Karpas-422 (cell line): ENCODE measurements at places on chromosomes 2 and 18.

DNA sequence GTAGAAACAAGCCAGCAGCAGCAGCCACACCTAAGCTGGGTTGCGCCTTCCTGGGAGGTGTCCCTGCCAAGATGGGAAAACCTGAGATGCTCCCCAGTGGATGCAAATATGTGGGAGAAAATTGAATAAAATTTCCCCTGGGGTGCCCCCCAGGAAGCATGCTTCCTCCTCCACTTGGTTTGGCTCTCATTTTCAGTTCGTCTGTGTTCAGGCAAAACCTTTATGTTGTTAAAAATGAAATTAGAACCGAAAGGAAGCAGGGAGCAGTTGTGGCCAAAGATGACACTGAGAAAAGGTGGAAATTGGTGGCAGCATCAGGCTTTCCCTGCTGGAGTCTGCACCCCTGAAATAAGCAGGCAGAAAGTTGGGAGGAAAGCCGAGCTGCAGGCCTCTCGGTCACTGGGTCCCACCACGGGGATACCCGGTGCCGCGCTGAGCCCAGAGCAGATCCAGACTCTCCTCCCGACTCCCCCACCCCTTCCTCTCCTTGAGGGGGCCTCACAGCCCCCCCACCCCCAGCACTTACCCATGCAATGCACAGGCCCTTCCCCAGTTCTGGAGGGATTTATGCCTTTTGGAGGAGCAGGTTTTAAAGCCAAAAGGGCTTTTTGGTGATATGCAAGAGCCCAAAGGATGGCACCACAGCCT is 267.7 kb upstream of the SPRED2 start:
- no peak for DNase-seq

DNA sequence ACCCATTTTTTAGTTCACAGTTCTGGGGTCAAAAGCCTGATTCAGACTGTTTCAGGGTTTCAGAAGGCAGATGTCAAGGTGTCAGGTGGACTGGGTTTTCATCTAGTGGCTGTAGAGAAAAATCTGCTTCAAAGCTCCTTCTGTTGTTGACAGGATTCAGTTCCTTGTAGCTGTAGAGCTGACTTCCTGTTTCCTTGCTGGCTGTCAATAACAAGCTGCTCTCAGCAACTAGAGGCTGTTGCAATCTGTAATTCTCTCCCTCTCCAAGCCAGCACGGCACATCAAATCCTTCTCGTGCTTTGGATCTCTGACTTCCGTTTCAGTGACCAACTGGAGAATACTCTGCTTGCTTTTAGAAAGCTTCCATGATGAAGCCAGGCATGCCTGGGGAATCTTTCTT is 179.4 kb downstream of the DOK6 start:
- DNase-seq, result no peak

DNA sequence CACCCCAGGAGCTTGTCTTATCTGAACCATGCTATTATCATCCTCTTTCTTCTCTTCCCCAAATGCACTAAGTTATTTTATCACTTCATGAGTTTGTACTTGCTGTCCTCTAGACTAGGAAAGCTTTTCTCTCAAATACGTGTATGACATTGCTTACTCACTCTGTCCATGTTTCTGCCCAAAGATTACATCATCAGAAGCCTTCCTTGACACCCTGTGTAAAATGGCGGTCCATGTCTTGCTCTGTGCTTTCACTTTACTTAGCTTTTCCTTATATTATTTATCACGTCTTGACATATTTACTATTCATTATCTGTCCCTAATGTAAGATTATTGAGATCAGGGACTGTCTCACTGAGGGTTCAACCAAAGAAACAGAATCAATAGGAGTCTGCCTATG is 196.1 kb upstream of the ZEB2 start:
- DNase-seq, result no peak

- no peak for DNase-seq
Observed at GRCh38 chr18:48203961-48204666, 205.1 kb downstream of the ZBTB7C start.

DNA sequence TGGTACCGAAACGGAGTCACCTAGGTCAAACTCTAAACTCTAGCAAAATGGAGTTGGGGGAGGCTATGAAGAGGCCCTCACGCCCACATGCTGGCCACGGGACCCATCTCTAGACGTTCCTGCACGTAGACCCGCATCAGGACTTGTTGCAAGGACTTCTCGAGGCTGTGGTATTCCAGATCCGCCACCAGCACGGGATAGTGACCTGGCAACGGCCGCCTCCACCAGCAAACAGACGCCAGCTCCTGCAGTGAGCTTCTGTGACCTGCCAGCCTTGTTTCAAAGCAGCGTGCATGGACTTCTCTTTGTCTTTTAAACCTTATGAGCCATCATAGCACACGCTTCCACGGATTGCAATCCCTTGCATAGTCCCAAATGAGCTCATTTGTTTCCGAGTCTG is 40.3 kb upstream of the RALBP1 start:
- DNase-seq, result no peak

GRCh38 chr2:173808718-173809117 is 156.5 kb downstream of the SP3 start:
- DNase-seq, result no peak

GRCh38 chr18:26206488-26206887 is 19.8 kb upstream of the TAF4B start:
- no peak for DNase-seq

DNA sequence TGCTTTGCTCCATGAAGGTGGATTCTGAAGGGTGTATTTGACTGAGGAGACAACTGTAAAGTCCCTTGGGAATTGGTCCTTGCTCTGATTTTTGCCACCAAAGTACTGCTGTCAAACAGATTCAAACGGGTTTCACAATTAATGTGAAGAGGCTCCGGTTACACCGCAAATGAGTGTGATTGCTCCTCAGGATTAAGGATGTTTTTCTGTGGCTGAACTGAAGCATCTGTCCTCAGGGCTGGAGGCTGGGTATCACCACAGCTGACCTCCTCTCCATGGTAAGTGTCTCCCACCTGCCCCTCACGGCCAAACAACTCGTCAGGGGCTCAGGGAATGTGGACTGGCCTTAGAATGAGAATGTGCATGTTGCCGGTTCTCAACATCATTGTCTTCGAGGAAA is 130.4 kb upstream of the NDUFV2 start:
- DNase-seq, result no peak

DNA sequence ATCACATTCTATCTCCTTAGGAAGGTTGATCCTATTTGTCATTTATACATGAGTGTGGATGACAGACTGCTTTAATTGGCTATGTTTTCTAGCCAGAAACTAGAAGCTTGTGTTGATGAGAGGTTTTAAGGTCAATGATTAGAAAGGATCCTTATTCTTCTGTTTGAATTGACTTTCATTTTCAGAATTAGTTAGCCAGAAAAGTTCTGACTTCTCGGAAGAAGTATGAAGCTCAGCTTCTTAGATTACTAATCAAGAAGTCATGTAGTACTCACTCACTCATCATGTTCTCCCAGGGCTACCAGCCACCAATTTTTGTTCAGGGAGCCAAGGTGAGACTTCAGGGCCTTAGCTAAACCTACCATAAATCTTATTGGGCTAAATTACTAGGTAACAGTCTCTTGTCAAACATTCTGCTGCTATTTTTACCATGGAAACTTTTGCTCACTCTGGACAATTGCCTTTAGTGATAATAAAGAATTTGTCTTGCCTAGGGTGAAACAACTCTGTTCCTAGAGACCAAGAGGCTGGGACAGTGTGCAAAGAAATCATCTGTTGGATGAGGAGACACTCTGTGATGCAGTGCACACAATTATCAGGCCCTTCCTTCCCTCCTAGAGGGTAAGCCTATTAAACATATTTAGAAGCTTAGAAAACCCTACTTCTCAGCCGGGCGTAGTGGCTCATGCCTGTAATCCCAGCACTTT is 111.6 kb upstream of the DNMT3A start:
- DNase-seq, result no peak

- peak; percentile 88 for DNase-seq
Observed at GRCh38 chr18:46073474-46074331, 1.6 kb upstream of the PSTPIP2 start.

DNA sequence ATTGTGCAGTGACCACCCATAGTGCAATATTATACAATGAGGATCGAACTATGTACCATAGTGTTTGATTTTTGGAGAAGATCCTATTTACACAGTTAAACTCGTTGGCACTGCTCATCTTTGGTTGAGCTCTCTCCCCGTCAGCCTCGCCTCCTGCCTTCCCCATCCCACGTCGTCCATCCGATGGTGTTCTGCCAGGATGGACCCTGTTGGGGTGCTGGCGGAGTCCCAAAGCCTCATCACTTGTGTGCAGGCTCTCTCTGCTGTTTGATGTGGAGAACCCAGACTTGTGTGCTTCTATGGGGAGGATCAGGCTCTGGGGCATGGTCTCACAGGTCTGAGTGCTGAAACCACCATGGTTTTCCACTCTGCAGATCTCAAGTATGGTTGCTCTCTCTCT is 85.4 kb downstream of the ITGB1BP1 start:
- no peak for DNase-seq

- DNase-seq, result no peak
Observed at GRCh38 chr18:56487801-56488200, 150.6 kb downstream of the TXNL1 start.

GRCh38 chr2:229220254-229220653 is 50.8 kb downstream of the PID1 start:
- no peak for DNase-seq

DNA sequence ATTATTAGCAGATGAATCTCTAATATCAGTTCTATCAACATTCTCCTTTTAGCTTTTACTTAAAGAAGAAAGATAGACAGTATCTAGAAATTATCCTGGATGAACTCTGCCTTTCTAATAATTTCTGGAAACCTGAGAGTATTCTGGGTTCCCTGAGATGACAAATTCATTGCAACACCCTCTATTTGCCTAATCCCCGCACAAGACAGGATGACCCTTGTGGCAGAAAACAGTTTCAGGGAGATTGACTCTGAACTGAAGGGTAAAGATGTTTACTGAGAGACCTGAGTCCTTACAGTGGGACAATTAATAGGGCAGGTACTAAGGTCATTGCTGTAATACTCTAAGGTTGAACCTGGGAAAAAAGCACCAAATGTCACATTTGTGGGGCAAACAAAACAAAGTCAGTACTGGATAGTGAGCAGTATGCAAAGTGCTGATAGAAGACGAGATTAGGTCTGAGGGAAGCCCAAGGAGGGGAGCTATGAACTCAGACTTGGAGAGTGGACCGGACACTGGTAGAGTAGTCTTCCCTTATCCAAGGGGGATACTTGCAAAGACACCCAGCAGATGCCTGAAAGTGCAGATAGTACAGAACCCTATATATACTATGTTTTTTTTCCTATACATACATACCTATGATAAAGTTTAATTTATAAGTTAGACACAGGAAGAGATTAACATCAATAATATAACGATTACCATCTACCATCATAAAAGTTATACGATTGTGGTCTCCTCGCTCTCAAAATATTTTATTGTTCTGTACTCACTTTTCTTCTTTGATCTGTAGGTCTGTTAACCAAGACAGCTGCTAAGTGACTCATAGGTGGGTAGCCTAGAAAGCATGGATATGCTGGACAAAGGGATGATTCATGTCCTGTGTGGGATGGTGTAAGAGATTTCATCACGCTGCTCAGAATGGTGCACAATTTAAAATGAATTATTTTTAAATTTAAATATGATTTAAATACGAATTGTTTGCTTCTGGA is 148.3 kb upstream of the KLHL14 start:
- no peak for DNase-seq

DNA sequence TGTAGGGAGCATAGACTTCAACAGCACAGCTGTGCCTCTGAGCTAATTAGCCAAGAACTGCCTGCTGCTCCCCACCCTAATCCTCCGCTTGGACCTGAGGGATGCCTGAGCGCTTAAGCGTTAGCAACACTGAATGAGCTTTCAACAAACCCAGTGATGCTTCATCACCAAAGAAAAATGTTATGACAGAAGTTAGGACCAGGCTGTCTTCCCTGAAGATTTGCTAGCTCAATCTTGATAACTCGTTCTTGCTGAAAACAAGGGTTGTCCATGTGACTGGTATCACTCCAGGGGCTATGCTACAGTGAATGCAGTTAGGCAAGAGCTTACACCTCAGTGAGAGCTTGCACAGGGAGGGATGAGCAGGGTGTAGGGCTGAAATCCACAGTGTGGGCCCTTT is 190.7 kb upstream of the SIX2 start:
- DNase-seq, result no peak

GRCh38 chr2:70826696-70827350 is 6.4 kb upstream of the CLEC4F start:
- DNase-seq, result no peak

- DNase-seq, result no peak
Observed at GRCh38 chr2:30736461-30737325, 70.6 kb downstream of the CAPN13 start.

GRCh38 chr2:21123473-21124393 is at the start of gene TDRD15:
Gene TDRD15 (plus strand): TSS chr2:21123968. CDS start chr2:21137468, 13,500 bp downstream.
- DNase-seq, result no peak

GRCh38 chr2:32683520-32684086 is 55.8 kb downstream of the TTC27 start:
- no peak for DNase-seq

- DNase-seq, result peak; percentile 62
Observed at GRCh38 chr18:46320297-46320696, 216.1 kb downstream of the HAUS1 start.

DNA sequence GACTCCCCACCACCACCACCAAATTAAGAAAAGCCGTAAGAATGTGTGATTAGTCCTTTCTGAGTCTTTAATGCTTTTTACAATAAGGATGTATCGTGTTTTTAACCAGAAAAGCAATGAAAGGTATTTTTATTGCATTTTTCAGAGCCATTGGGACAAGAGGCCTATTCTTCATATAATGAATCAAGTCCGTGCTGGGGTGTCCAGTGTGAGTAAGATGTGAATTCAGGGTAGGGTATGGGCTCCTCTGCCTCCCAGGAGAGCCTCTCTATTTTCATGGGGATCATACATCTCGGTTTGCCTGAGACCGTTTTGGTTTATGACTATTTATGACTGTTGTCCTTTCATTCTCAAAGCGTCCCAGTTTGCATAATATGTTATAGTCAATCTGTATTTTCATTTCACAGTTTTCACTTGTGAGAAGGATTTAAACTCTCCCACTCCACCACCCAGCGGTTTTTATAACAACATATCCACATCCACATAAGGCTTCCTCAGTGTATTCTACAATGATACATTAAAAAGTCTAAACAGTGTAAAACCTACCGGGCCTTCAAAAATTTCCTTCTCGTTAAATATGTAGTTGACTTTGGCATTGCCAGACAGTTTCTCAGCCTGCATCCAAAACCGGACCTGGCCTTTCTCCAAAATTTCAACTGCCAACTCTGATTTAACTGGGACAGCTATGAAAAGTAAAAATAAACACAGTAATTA is 80.8 kb upstream of the LPIN2 start:
- DNase-seq, result no peak

GRCh38 chr2:100852999-100853908 is 33.3 kb downstream of the NPAS2 start:
- peak; percentile 49 for DNase-seq

DNA sequence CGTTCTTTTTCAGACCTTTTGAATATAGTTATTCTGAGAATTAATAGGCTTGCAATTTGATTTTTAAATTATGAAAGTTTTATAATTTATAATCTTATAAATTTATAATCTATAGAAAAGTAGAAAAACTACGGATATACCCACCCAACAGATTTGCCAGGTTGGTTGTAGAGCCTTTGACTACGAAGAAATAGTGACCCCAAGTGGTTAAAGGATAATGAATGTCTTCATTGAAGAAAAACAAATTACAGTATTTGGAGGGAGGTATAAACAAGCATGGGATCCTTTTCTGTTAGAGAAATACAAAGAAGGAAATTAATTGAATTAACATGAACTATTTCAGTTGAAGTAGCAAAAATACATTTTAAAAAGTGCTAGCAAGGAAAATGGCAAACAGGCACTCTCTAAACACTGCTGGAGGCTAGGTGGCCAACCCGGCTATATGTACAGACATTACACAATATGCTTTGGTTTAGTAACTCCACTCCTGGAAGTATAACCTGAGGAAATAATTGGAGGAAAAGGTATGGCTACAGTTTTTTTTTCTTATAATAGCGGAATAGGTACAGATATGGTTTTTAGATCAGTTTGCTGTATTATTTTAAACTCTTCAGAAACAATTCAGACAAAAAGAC is 110.9 kb downstream of the MIB1 start:
- peak; percentile 75 for DNase-seq
